Renal cortical epithelial cell (primary cell): ENCODE measurements at places on chromosomes 6 and 20.

DNA sequence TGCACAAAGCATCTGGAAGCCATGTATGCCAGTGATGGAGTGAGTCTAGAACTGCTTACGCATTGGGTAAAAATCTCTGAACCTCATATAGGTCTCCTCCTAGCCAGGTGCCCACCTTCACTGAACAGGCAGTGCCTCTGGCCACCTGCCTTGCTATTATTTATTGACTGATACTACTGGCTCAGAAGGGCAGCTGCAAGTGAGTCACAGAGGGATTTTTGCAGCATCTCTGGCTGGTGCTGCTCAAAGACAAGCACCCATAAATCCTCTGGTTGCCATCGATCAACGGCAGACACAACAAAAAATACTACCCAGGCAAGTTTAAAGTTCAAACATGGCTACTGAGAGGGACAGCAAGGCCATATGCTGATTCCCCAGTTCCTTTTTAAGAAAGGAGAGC lies 279.4 kb downstream of the UBE3D start:
- DNase-seq = peak; percentile 28

- DNase-seq = no peak
Observed at GRCh38 chr6:5778317-5778857, 228.3 kb downstream of the NRN1 start.

DNA sequence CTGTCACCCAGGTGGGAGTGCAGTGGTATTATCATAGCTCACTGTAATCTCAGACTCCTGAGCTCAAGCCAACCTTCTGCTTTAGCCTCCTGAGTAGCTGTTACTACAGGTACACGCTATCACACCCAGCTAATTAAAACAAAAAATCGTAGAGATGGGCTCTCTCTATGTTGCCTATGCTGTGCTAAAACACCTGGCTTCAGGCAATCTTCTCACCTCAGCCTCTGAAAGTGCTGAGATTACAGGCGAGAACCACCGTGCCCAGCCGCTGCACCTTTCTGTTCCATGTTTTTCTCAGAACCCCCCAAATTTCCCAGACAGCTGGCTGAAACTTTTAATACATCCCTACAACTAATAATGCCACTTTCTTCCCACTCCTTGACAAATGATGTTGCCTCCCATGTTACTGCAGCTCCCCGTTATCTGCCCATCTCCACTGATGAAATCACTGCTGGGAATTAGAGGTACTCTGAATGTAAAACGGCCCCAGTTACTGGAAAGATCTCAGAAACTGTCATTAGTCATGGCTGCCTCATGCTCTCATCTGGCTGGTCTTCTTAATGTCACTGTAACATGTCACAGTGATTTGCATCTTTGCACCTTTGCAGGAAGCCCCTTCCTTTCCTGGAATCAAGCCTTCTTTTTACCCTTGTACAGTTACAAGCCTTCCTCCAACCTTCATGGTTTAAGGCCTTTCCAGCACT lies 697.5 kb downstream of the PRKN start:
- DNase-seq = no peak

DNA sequence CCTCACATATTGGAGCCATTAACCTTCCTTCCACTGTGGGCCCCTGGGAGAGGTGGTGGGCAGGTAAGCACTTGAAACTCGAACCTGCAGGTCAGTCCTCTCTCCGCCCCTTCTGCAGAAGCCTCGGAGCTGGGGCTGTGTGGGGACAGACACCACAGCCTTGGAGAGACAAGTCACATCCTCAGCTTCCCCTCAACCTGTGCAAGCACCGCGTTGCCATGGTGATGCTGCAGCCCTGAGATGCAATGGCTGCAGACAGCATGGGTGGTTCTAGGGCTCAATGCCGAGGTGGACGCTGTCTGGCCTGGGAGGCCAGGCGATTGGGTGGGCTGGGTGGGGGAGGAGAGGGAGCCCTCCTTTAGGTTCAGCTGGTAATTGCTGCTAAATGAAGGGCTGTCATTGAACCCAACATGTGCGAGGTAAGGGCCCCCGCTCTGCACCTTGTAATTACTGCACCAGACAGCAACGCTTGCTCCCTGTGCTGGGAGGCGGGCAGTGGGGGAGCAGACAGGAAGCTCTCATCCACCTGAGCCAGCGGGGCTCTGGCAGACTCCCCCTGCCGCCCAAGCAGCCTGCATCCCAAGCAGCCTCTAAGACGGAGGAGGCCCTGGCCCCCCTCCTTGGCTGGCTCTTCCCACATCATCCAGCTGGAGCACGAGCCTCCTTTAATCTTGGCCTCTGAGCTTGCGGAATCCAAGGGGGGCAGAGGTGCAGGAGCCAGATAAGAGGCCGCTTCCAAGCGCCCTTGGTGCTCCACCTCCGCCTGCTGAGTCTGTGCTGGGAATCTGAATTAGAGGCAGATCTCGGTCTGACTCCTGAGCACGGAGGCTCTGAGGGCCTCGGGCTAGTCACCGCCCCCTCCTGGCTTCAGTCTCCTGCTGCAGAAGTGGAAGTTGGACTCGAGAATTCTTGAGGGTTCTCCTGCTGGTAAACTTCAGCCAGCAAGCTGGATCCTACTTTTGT lies 39.8 kb upstream of the CDH22 start:
- DNase-seq = no peak

DNA sequence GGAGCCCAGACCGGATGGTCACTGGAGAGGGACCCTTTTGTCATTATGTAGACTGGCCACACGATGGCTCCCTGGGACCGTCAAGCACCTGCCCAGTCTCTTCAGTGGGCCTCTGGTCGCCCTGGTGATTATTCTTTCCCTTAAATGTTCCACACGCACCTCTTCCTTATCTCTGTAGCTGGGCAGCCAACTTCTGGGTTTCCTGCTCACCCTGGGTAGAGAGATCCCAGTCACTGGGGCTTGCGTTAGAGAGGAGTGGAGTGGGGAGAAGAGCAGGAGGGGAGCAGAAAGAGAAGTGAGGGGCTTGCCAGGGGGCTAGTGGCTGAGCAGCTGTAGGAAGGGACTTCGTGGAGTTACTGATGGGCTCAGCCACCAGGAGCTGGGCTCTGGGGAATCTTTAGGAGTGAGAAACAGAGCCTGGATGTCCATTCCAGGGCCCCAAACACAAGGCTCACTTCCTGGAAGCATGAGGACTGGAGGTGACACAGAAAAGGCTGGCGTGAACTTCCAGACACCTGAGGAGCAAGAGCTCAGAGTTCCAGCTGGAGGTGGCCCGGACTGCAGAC lies 150.1 kb downstream of the DHX35 start:
- peak; percentile 11 for DNase-seq

- DNase-seq = no peak
Observed at GRCh38 chr20:51510936-51511605, 31.4 kb downstream of the NFATC2 start.

DNA sequence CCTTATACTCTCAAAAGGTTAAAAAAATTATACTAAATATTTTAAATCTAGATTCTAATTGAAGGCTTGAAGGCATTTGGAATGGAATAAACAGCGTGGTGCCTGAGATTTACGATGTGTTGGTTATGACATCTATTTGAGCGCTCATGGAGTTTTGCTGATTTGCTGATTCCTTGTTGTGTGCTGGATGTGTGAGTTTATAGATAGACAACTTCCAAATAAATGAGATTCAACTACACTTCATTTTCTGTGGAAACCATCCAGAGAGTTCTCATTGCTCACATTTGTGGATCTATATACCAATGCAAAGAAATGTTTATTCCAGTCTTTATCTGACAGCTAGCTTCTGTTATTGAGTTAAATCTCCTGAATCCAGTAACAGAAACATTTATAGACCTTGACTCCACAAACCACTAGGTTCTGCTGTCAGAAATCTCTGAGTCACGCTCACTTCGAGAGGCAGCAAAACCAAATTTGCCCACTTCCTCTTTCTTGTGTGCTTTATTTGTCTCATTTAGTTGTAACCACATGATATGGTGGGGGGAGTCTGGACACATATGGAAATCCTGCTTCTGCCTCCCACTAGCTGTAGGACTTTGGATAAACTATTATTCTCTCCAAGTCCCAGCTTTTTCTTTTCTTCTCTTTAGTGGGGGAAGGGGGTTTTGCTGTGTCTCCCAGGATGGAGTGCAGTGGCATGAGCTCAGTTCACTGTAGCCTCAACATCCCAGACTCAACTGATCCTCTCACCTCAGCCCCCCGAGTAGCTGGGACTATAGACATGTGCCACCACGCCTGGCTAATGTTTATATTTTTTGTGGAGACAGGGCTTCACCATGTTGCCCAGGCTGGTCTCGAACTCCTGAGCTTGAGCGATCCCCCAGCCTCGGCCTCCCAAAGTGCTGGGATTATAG lies 54.5 kb downstream of the IPCEF1 start:
- DNase-seq = peak; percentile 95

GRCh38 chr6:1860756-1861348 lies 251.1 kb downstream of the FOXC1 start:
- no peak for DNase-seq

DNA sequence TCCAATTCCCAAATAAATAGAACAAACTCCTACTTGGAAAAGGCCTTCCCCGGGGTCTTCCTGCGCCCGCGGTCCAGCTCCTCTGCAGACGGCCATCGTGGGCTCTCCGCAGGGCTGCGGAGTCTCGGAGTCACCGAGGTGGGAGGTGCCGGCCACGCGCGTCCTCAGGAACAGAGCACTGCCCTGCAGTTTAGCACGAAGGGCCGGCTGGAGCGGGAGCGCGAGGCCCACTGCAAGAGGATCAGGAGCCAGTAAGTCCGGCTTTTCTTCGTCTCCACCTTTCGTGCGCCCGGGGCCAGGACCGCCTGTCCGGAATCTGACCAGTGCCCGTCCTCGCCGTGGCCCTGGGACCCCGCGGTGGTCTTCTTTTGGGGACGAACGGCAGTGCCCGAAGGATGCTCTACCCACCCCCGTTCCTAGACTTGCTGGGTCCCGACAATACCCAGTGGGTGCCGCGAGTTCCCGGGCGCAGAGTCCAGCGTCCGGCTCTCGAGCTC lies 1.4 kb downstream of the BHLHE23 start:
- no peak for DNase-seq

DNA sequence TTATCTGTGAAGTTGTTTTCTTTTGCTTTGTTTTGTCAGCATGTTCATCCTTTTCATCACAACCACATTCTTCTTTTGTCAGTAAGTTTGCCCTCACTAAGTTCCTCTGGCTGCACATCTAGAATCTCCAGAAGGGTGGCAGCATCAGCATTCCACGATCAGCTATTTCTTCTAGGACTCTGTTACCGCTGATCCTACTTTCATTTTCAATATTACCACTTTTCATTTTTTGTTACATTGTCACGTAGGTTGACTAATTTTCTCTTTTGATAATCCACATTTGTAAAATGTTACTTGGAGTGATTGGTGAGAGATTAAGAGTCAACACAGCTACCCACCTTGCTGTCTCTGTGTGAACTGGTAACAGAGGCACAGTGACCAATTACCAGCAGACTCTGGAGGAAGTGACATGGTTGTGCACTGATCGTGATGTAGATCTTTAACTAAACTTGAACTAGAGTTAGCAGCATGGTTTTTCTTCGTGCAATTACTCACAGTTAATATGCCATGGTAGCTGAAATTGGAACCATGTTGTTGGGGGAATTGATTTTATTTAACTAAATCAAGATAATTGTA lies 307.9 kb upstream of the SLC35B3 start:
- DNase-seq = peak; percentile 2
